ENCODE measurements at places on chromosomes 16 and 17.

GRCh38 chr17:5238333-5238732, 3.7 kb upstream of the SCIMP start:
- DNase-seq, result no peak

GRCh38 chr17:72811976-72812687, 280.4 kb downstream of the SLC39A11 start:
- DNase-seq, result no peak

GRCh38 chr17:22506231-22506630, 813.9 kb downstream of the KCNJ18 start:
- no peak for DNase-seq

DNA sequence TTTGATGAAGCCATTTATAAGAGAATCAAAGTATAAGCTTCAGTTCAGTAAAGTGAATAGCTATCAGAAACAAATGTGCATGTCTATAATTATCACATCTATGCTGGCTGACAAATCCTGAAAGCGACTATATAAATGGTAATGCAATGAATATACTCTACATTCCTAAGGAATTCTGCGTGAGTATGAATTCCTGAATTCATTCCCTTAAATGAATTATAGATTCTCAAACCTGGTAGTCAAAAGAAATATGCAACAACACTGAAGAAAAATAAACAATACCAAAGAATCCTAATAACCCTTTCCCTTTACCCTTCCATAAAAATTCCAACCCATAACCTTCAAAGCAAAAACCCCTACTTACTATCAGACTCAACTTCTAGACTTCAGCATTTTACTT, 416.6 kb upstream of the PMFBP1 start:
- no peak for DNase-seq

GRCh38 chr16:67506468-67506867, 22.2 kb upstream of the RIPOR1 start:
- DNase-seq, result no peak

DNA sequence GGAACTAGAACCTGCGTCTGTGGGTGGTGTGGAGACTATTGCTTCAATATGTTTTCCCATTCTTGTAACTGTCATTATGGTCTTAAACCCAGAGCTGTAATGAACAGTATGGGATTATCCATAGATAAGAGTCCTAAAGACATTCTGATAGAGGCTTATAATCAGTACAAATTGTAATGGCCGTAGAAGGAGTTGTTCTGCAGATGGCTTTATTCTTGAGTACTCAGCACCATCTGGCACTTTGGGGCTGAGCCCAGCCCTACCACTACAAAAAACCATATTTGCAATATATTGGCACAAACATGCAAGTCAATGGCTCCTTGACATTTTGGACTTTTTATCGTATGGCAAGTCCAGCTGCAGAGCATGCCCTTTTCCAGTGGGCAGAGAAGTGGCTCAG, 150.0 kb downstream of the HS3ST4 start:
- no peak for DNase-seq

- DNase-seq, result no peak
Observed at GRCh38 chr17:35097776-35098175, 21.9 kb downstream of the RAD51D start.

DNA sequence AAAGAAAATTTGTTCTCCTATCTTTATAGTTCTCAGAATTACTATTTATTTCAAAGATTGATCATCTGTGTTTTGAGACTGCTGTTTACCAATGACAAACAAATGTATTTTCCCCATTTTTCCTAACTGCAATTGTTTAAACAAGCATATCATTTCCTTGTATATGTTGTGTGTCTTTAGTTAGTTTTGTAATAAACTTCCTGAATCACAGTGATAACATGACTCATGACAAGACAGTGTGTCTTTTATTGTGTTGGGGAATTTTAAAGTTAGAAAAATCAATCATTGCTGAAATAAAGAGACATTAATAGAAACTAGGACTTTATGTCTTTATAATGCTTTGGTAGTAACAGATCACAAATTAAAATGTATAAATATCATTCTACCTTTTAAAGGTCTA, 348.5 kb downstream of the KCNJ2 start:
- no peak for DNase-seq

DNA sequence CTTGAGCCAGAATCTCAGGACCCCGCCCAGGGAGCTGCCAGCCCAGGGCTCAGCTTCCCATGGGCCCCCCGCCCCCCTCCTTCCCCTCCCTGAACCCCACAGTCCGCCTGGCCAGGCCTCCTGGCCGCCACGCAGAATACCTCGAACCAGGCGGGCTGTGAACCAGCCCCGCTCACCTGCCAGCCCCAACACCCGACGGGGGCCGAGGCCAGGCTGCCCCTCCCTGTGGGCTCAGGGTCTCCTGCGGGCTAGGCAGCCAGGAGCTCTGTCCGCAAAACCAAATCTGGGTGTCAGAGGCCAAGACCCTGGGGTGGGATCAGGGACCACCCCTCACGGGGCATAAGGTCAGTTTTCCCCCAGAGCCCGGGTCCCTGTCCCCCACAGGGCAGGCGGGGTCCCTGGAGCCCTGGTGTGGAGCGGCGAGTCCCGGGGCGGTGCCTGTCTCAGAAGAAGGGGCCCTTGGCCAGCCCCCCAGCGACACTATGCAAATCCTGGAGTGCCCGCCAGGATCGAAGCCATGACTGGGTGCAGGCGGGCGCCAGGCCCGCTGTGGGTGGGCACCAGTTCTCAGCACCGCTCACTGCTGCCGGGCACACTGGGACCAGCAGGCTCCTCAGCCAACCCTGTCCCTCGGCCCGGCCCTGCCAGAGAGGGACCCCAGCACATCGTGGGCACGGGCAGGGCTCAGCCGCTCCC, 6.4 kb upstream of the PRR35 start:
- DNase-seq, result no peak

GRCh38 chr17:68296217-68297191, 5.2 kb downstream of the ARSG start:
- DNase-seq, result no peak

- DNase-seq, result no peak
Observed at GRCh38 chr16:52671590-52671989, 124.6 kb upstream of the TOX3 start.

DNA sequence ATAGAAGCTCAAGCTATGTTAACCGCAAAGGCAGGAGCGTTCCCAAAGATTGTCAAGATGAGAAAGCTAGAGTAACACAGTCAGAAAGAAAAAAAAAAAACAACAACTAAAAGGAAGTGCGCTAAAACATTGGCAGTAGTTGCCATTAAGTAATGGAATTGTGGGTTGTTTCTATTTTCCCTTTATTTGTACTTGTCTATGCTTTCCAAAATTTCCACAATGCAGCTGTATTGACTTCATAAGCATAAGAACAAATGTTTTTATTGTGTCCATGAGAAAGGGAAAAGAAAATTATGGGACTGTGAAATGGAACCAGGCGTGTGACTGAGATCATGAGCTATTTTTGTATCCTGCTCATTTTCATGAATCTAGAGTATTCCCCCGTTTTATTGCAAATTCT, 153.4 kb downstream of the TMEM114 start:
- no peak for DNase-seq

- DNase-seq, result no peak
Observed at GRCh38 chr16:19499006-19499405, 22.9 kb downstream of the GDE1 start.

- DNase-seq, result no peak
Observed at GRCh38 chr17:44776628-44777393, 18.0 kb downstream of the ADAM11 start.

- DNase-seq, result no peak
Observed at GRCh38 chr16:3718019-3718391, 681 bp upstream of the TRAP1 start.

- DNase-seq, result no peak
Observed at GRCh38 chr16:15597822-15598647, 44.9 kb downstream of the MARF1 start.

GRCh38 chr17:81863833-81864768, 3.8 kb upstream of the P4HB start:
- DNase-seq, result no peak

GRCh38 chr17:36934692-36935630, 2.3 kb upstream of the LHX1 start:
- DNase-seq, result no peak

- no peak for DNase-seq
Observed at GRCh38 chr16:68202091-68202519, 33.8 kb downstream of the ESRP2 start.

GRCh38 chr17:76657505-76658241, 14.1 kb upstream of the ST6GALNAC1 start:
- DNase-seq, result no peak

- no peak for DNase-seq
Observed at GRCh38 chr16:59591480-59591879, 857.4 kb upstream of the GOT2 start.

DNA sequence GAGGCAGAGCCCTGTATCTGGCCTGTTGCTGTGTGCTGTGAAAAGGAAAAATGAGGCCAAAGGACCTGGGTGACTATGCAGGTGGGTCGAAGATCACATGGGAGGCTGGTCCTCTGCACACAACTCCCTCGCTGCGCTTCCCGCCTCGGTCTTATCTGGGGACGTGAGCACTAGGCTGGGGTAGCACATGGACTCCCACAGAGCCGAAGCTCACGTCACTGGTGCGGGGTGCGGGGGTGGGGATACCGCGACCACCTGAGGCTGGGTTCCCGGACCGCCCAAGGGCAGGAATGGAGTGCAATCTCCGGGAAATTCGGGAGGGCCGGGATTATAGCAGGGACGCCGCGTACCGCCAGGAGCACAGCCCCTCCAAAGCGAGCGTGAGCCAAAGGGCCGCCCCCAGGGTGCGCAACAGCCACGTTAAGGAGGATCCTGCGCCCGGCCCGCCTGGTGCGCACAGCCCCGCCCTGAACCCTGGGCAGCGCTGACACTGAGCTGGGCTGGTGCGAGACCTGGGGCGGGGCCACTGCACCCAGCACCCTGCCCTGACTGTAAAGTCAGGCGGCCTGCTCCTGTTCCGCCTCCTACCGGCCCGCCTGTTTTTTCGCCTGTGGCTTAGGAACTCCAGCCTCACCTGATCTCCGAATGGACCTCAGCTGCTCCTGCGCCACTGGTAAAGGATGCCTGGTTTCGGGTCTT, 4.8 kb downstream of the MT1A start:
- DNase-seq, result no peak

GRCh38 chr17:55286681-55287589, 22.2 kb downstream of the HLF start:
- DNase-seq, result no peak

DNA sequence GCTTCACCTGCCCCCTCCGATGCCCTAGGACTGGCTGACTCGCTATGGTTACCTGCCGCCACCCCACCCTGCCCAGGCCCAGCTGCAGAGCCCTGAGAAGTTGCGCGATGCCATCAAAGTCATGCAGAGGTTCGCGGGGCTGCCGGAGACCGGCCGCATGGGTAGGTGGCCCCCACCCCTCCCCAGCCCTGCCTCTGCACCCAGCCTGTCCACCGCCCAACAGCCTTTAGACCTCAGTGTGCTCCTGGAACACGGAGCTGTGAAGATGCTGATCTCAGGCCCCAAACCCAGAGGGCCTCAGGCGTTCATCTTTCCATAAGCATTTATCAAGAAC, 993 bp downstream of the MMP25 start:
- DNase-seq, result no peak

- DNase-seq, result no peak
Observed at GRCh38 chr16:50326835-50327465, 41.8 kb downstream of the BRD7 start.

DNA sequence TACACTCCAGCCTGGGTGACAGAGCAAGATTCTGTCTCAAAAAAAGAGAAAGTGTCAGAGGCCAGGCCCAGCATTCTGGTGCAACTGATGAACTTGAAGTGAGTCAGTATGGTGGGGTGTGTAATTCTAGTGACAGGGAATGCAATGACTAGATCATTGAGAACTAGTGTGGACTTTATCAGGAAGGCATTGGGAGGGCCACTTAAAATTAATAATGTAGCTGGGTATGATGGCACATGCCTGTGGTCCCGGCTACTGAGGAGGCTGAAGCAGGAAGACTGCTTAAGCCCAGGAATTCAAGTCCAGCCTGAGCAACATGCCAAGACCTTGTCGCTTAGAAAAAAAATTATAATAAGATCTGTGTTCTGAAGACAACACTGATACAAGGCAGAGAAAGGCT, 90.8 kb downstream of the STX8 start:
- DNase-seq, result no peak

DNA sequence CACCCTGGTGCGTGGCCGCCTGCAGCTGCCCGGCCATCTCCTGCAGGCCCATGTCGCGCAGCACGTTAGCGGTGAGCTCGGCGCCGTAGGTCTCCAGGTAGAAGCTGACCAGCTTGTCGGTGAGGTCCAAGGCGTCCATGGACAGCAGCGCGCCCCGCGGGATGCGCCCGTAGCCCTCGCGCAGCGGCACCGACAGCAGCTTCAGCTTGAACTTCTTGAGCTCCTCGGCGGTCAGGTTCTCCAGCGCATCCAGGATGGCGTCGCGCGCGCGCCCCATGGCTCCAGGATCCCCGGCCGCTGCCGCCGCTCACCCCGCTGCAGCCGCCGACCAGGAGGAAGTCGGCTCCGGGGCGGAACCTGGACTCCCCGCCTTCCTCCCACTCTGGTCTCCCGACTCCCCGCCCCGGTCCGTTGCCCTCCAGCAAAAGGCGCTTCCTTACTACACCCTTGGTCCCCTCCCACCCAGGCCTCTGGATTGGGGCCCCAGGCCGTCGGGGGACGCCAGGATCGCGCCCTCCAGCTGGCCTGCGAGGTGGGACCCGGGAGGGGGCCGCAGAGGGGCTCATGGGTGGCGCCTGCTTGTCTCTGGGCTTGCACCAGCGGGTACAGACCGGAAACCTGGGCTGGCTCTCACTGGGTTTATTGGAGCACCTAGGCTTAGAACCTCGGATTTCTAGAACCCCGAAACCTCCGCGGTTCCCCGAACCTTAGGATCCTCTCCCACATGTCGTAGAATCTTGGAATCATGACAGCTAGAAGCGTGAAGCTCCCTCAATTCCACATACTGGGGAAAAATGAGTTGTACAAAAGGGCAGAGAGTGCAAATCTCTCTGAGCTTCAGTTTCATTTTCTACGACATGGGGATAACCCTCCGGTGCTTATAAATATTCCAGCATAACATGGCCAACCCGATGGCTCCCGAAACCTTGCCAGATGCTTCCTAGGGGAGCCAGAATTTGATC, at the start of gene PYCARD:
Gene PYCARD (minus strand): TSS at position 347 of the 962 bp plus-strand sequence. CDS start 70 bp downstream, at position 277.
- DNase-seq, result no peak

DNA sequence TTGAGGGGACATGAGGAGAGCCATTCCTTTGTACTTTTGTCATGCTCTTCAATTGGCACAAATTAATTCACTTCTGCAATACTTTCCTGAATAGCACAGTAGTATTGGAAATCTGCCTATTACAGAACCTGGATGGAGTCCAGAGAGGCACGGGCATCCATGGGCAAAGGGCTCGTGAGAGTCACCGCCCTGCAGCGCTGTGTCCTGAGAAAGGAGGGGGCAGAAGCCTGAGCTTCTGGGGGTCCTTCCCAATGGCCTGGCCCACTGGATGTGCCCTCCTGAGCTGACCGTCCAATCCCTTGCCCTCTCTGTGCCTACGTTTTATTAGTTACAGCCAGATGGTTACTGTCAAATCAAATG, 3.5 kb downstream of the G6PC1 start:
- DNase-seq, result no peak

Data from GM12891 (cell line).